ENCODE measurements at places on chromosomes 4 and X. TPM values are rescaled to one million over a fixed set of nuclear protein-coding genes. Genes with fewer than 3 reads are reported as not detected.

GRCh38 chrX:68511255-68511654 lies 12.4 kb downstream of the YIPF6 start:
- no peak for DNase-seq

- no peak for DNase-seq
Measured at GRCh38 chr4:168683595-168683994, 186.7 kb downstream of the PALLD start.

- no peak for DNase-seq
Measured at GRCh38 chr4:168503652-168504362, 7.0 kb downstream of the PALLD start.

- no peak for DNase-seq
Measured at GRCh38 chr4:38723726-38724474, 58.9 kb downstream of the TLR10 start.

- no peak for DNase-seq
Measured at GRCh38 chrX:50099331-50099730, 101.5 kb downstream of the AKAP4 start.

- no peak for DNase-seq
Measured at GRCh38 chr4:180150818-180151217, 2092.4 kb upstream of the TENM3 start.

DNA sequence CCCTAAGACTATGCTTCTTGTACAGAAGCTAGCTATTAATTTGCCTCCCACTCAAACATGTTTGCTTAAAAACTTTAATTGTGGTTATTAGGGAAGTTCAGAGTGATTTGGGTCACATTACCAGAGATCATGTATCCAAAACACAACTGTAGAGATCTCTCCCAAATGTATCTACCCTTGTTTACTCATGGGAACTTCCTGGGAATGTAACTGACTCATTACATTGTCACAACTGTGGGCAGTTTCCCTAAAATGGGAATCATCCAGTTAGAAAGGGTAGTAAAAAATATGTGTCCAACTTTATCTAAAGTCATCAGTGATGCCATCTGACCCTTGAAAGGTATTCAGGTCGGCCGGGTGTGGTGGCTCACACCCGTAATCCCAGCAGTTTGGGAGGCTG lies 40.3 kb upstream of the GLRA3 start:
- no peak for DNase-seq

DNA sequence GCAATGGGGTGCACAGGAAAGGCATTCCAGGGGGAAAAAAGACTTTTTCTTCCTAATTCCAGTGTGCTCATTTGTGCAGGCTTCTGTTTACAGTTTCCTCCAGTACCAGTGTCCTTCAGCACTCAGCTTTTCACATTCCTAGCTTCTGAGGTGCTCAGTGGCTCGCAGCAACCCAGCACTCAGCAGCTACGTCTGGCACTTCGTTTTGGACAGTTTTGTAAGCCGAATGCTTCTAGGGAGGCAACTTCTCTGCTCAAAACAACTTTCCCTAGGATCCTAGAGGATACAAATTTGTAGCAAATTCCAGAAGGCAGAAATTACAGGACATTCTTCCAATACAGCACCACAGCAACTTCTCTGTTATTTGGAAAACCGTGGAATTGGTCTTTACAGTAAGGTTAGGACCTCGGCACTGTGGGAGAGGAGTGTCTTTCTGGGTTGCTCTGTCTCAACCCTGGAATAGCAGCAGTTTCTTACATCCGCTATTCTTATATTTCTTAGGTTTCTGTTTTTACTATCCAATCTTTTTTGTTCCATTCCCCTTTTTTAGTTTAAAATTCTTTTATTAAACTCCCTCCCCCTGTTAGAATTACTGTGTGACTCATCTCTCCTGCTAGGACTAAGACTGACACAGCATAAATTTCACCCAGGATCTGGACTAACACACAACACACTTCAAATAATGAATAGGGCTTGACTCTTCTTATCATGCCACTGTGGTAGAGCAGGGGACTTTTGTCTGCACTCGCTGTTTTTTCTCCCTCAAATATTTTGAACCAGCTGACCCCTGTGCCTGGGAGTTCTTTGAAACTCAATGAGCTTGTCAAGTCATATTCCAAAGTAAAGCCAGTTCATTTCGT lies 1314.7 kb downstream of the FSTL5 start:
- no peak for DNase-seq

DNA sequence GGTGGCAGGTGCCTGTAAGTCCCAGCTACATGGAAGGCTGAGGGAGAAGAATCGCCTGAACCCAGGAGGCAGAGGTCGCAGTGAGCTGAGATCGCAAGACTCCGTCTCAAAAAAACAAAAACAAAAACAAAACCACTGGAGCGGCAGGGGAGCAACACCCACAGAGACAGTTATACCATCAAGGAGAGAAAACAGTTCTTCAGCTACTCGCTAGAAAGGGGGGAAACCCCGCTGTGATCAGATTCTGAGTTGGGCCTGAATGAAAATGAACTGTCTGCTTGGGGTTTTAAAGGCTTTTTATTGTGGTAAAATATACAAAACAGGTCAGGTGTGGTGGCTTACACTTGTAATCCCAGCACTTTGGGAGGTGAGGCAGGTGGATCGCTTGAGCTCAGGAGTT lies 16.8 kb upstream of the IRAK1 start:
- DNase-seq: no peak

GRCh38 chrX:39705290-39705689 lies 392.5 kb downstream of the BCOR start:
- DNase-seq: peak; percentile 90

DNA sequence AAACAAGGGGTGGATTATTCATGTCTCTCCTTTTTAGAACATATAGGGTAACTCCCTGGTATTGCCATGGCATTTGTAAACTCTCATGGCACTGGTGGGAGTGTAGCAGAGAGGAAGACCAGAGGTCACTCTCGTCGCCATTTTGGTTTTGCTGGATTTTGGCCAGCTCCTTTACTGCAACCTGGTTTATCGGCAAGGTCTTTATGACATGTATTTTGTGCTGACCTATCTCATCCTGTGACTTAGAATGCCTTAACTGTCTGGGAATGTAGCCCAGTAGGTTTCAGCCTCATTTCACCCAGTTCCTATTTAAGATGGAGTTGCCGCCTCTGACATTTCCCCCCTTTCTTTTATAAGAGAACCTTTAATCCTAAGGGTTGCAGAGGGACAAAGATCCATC lies 45.8 kb downstream of the MGST2 start:
- no peak for DNase-seq

- no peak for DNase-seq
Measured at GRCh38 chrX:128897621-128898020, 625.7 kb downstream of the SMARCA1 start.

DNA sequence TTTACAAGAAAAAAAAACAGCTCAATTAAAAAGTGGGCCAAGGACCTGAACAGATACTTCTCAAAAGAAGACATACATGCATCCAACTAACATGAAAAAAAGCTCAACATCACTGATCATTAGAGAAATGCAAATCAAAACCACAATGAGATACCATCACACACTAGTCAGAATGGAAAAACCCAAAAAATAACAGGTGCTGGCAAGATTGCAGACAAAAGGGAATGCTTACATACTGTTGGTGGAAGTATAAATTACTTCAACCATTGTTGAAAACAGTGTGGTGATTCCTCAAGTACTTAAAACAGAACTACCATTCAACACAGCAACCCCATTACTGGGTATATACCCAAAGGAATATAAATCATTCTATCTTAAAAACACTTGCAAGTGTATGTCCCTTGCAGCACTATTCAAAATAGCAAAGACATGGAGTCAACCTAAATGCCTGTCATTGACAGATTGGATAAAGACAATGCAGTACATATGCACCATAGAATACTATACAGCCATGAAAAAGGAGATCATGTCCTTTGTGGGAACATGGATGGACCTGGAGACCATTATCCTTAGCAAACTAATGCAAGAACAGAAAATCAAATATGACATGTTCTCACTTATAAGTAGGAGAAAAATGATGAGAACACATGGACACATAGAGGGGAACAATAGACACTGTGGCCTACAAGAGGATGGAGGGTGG lies 97.6 kb downstream of the RAB28 start:
- DNase-seq: no peak

GRCh38 chr4:6473264-6474052 lies 1.0 kb upstream of the PPP2R2C start:
- DNase-seq: no peak

- DNase-seq: no peak
Measured at GRCh38 chr4:2304321-2304876, 42.5 kb upstream of the MXD4 start.

DNA sequence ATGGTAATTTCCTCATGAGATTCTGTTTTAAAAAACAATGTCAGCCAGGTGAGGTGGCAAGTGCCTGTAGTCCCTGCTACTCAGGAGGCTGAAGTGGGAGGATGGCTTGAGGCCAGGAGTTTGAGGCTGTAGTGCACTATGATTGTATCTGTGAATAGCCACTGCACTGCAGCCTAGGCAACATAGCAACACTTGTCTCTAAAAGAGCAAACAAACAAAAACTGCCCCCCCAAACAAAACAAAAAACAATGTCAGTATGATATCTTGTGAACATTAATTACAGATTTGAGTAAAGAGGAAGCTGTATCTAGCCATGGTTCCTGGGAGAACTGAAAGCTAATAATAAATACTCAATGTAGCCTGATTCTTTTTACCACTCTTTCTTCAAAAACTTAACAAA lies 6.8 kb upstream of the MSL3 start:
- no peak for DNase-seq

Gene SPINK2
- not detected for total RNA-seq

Gene GIMD1
- not detected for total RNA-seq

Gene NLRP2B
- 0.27 TPM for total RNA-seq

Gene PABPC1L2A
- not detected for total RNA-seq

Gene L1CAM
- 4.3 TPM for total RNA-seq

Gene GRIA2
- total RNA-seq: 19.2 TPM

Data from aorta (tissue), 5 donors.